Activated naive CD8-positive, alpha-beta T cell treated with anti-CD3 and anti-CD28 coated beads, Interleukin-2, amount 10 ng/mL, durations not matched to agents 7 days and 5 days (primary cell): ENCODE measurements at places on chromosomes 12 and 14. TPM values are rescaled to one million over a fixed set of nuclear protein-coding genes. Genes with fewer than 3 reads are reported as not detected.

DNA sequence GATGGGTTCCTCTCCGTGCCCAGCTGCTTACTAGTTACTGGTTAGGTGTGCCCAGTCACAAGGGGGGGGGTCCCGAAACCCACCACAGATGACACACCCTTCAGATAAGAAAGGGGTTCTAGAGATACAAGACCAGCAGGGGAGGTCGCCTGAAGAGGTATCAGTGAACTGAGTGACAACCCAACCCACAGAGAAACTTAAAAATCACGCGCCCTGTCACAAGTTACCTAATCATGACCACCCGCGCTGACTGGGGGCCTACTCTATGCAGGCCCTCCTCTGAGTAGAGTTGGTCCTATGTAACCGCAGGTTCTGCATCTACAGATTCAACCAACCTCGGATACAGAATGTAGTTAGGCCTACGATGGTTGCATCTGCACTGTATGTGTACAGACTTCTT, 210.3 kb upstream of the SFSWAP start:
- DNase-seq: no peak

Gene TAS2R50
- total RNA-seq: 1.1 TPM

Gene TAS2R30
- total RNA-seq: 3.1 TPM

Gene GPRC5A
- not detected for total RNA-seq

DNA sequence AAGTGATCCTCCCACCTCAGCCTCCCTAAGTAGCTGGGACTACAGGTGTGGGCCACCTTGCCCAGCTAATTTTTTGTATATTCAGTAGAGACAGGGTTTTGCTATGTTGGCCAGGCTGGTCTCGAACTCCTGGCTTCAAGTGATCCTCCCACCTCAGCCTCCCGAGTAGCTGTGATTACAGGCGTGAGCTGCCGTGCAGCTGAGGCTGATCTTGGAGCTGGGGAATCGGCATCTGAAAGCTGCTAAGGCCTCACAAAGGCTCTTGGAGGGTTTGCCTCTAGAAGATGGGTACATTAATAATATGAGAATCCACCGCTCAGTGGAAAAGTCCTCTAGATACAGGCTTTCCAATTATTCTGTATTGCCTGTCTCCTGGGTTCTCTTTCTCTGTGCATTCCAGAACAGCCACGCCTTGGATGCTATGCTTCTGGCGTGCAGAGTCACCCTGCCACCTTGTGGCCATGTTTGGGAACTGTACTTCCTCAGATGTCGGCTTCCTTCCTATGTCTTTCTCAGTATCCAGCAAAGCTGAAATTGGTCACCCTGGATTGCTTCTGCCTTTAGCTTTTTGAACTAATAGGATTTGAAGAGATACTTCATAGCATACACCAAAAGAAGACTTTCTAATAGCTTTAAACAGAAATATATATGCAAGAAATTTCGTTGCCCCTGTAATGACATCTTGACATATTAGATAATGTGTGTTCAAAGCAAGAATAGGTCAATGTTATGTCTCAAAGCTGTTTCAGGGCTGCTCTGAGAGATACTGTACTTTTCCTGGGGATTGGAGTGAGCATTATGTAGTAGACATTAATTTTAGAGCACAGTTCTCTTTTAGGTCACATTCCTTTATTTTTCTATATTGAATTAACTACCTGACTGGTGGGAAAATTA, 75.4 kb downstream of the SNAPC1 start:
- DNase-seq: peak; percentile 73

- DNase-seq: no peak
These were observed 101.1 kb upstream of the DCD start for GRCh38 chr12:54749191-54749818.

GRCh38 chr12:125254236-125254635, 189.0 kb downstream of the AACS start:
- DNase-seq: no peak

DNA sequence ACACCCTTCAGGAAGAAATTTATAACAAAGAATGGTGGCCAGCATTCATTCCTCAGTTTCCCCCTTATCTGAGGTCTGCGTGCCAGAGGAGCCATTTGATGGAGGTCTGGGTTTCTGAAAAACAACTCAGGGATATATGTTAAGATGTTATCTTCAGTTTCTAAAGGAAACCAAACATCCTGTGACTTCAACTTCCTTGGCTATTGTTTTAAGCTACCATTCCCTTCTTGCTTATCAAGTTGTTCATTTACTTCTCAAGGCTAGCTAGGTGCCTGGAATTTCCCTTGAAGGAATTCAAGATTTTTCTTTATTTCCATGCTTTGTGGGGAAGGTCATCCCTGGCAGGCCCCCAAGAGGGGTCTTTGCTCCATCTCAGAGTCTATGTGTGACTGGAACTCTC, 27.1 kb upstream of the OXA1L start:
- DNase-seq: no peak

DNA sequence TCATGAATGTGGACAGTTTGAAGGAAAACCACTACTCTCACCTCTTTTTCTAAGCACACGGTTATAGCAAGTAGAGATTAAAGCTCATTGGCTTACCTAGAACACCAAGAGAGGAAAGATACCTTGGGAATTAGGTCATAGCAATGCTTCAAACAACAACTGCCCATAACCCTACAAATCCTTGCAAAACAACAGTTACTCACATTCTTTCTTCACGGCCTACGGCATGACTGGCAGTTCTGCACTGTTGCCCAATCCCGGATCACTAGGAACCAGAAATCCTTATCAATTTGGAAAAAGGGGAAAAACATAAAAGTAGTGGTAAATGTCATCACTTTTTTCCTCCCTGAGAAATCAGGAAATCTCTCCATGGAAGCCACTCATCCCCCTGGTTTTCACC, 9.6 kb upstream of the ISM2 start:
- no peak for DNase-seq

- DNase-seq: no peak
These were observed 32.3 kb upstream of the MMP17 start for GRCh38 chr12:131795690-131796410.

- no peak for DNase-seq
These were observed 217.0 kb downstream of the BCL11B start for GRCh38 chr14:99055019-99055418.

Gene IL31
- not detected for total RNA-seq

GRCh38 chr12:113407931-113408600, 4.4 kb upstream of the SDS start:
- DNase-seq: no peak

Gene KRT78
- total RNA-seq: not detected

Gene CACNA1C
- 0.14 TPM for total RNA-seq

Gene KRT2
- total RNA-seq: not detected

Gene IAPP
- not detected for total RNA-seq

- no peak for DNase-seq
These were observed 12.0 kb upstream of the FAM234B start for GRCh38 chr12:13032164-13032563.

Gene SRGAP1
- 0.08 TPM for total RNA-seq

- no peak for DNase-seq
These were observed 18.5 kb upstream of the TBPL2 start for GRCh38 chr14:55458800-55459515.

Gene RHOF
- total RNA-seq: 144 TPM

GRCh38 chr12:86634456-86635410, 378.5 kb upstream of the MGAT4C start:
- no peak for DNase-seq

- no peak for DNase-seq
These were observed 269.9 kb upstream of the SFSWAP start for GRCh38 chr12:131441060-131441396.

Gene SLCO1A2
- not detected for total RNA-seq

Gene SLC38A1
- total RNA-seq: 194 TPM

Gene SLC25A47
- not detected for total RNA-seq

Gene ST8SIA1
- 15.4 TPM for total RNA-seq

DNA sequence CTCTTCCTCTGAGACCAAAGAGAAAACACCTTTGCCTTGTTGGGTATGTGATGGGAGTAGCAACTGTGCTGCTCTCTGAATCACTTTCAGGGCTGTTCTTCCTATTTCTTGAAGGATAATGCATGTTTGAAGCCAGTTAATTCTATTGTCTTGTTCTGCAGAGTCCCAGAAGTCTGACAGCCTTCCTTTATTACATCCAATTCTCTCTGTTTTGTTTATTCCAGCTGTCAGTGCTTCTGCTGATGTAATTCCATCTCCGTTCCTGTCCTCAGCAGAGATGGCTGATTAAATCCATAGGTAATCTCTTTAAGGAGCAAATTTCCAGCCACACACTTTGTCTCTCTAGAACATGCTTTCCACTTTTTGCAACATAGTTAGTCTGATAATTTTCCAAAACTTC, 59.7 kb downstream of the MGAT4C start:
- DNase-seq: no peak
